ENCODE measurements at places on chromosomes 5 and 9.
A peak's percentile ranks its signal among the peaks of the same experiment; 100 is the strongest.

GRCh38 chr5:142531977-142532780 is 153.7 kb downstream of the FGF1 start:
- DNase-seq, result no peak

DNA sequence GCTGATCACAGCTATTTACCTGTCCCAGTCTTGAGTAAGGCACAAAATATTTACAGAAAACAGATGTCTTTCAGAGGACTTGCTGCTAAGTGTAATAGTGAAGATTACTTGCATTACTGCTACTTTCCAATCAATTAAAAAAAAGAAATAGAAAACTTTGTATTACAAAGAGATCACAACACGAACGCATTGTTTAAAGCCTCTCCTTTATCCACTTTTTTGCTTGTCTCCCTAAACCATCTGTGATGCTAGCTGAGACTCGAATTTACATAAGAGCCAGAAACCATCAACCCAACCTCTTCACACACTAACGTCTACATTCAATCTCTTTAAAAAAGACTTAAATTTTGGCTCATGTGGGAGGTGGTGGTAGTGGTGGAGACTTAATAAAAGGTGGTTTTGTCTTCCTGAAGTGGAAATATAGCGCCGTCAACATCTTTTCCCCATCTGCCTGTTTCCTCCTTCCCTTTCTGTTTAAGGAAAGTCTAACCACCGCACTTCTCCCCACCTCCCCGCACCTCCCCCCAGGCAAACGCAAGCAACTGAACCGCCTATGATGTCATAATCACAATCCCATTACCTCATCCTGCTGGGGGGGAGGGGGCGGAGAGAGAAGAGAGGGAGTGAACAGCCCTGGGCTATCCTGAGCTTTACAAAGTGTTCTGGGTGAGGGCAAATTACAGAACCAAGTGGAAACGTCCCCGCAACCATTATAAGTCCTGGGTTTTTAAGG is 948 bp upstream of the FAM53C start:
- peak; percentile 71 for DNase-seq

- DNase-seq, result no peak
Observed at GRCh38 chr5:58312299-58312698, 147.6 kb downstream of the PLK2 start.

GRCh38 chr5:54725391-54726280 is 208.1 kb downstream of the SNX18 start:
- no peak for DNase-seq

GRCh38 chr5:127011153-127011552 is 19.2 kb downstream of the MARCHF3 start:
- peak; percentile 88 for DNase-seq

- DNase-seq, result no peak
Observed at GRCh38 chr5:119264186-119264585, 91.6 kb upstream of the TNFAIP8 start.

DNA sequence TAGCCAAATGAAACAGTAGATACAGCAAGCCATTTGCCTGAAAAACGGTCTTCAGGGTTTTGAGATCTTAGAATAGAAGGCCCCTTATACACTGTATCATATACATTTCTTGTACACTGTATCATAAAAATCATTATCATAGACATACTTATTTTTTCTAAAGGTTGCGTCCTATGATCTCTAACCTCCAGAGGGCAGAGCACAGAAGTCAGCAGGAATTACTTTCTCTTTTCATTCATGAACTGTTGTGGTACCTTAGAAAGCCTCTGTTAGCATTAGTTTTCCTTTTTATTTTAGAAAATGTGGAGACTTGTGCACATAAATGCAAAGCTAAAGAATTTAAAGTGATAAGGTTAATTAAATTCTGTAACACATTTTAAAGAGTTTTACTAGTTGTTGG is 115.4 kb downstream of the OXCT1 start:
- DNase-seq, result no peak

DNA sequence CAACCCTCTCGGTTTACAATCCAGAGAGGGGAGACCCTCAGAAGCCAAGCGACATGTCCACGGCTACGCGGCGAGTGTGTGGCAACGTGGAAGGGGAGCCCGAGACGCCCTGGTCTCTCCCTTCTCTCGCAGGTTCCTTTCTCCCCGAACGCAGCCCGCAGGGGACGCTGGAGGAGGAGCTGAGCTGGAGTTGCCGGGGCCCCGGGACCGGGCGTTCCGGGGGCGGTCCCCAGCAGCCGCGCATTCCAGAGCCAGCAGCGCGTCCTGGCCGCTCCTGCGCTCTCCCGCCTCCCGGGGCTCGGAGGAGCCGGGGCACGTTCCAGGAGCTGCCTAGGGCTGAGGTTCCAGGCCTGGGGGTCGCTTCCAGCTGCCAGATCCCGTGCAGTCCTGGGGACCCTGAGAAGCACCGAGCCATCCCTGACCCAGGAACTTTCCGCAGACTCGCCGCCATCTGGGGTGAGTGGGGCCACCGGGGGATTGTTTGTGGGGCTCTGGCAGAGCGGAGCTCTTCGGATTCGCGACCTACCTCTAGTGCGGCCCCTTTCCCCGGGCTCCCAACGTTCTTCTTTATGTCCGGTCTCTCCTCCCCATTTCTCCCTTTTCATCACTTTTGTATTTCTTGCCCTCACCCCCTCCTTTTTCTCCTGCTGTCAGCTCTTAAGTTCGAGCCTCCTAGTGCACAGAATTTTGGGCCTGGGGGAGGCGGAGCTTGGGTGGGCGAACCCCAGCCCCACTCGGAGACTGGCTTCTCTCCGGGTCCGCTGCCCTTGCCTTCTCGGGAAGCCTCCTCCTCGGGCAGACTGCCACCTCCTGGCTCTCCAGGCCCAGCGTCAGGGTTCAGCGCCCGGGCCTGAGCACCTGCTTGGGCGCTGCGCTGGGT is at the start of gene SMIM3:
Gene SMIM3 (plus strand): TSS at position 241 of the 880 bp plus-strand sequence. CDS start 16,684 bp downstream, outside the sequence.
- no peak for DNase-seq

GRCh38 chr5:172905346-172906140 is 53.7 kb upstream of the RPL26L1 start:
- DNase-seq, result no peak

DNA sequence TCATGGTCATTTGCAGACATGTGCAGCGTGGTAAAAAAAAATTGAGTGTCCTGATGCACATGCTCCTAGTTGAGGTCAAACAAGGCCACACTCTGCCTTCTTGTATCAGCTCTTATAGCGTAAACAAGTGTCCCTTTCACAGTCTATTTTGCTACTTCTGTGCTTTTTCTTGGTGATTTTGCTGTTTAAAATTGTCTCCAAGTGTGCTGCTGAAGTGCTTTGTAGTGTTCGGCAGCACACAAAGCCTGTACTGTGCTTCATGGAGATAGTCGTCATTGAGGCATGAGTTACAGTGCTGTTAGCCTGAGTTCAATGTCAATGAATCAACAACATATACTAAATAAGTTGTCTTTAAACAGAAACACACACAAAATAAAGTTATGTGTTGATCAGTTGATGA is 690.4 kb upstream of the MEF2C start:
- no peak for DNase-seq

GRCh38 chr9:125839317-125839716 is 92.1 kb downstream of the PBX3 start:
- DNase-seq, result no peak

GRCh38 chr9:113588242-113588810 is 124.8 kb downstream of the RGS3 start:
- no peak for DNase-seq

- DNase-seq, result no peak
Observed at GRCh38 chr9:30012622-30013021, 2371.8 kb upstream of the ACO1 start.

- peak; percentile 63 for DNase-seq
Observed at GRCh38 chr9:91589101-91589553, 165.5 kb upstream of the NFIL3 start.

- DNase-seq, result no peak
Observed at GRCh38 chr5:139964994-139965565, 78.0 kb downstream of the NRG2 start.

- DNase-seq, result no peak
Observed at GRCh38 chr5:128082551-128083032, 974 bp upstream of the SLC12A2 start.

- DNase-seq, result peak; percentile 88
Observed at GRCh38 chr5:65198456-65199120, 283.1 kb downstream of the ADAMTS6 start.

GRCh38 chr5:103598997-103599566 is 36.5 kb upstream of the NUDT12 start:
- peak; percentile 62 for DNase-seq

DNA sequence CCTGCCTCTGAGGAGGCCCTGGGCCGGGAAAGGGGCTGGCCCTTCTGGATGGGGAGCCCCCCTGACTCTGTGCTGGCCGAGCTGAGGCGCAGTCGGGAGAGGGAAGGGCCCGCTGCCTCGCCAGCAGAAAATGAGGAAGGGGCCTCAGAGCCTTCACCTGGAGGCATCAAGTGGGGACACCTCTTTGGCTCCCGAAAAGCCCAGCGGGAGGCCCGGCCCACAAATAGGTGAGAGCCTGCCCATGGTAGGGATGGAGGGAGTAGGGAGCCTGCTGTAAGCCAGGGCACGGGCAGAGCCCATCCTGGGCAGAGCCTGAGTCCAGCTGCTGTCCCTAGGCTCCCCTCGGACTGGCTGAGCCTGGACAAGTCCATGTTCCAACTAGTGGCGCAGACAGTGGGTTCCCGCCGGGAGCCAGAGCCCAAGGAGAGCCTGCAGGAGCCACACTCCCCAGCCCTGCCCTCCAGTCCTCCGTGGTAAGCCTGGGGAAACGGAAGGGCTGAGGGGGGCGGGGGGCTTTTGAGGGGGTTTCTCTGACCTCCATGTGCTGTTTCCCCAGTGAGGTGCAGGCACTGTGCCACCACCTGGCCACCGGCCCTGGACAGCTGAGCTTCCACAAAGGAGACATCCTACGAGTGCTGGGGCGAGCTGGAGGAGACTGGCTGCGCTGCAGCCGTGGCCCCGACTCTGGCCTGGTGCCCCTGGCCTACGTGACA is 44.3 kb upstream of the TESK1 start:
- no peak for DNase-seq

DNA sequence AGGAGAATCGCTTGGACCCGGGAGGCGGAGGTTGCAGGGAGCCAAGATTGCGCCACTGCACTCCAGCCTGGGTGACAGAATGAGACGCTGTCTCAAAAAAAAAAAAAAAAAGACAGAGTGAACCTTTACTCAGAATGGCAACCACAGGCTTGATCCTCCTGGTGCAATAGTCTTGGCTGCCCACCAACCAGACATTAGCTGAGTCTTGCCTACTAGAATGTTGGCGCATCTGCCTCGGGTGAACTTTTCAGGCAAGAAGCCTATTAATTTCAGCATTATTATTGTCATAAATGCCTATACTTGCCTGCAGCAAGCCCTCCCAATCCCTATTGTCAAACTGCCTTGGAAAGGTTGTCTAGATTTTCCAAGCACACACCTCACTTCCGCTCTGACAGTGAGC is 4.2 kb downstream of the SERINC5 start:
- DNase-seq, result peak; percentile 72

- no peak for DNase-seq
Observed at GRCh38 chr5:67815455-67816391, 399.8 kb upstream of the PIK3R1 start.

GRCh38 chr5:177536386-177536785 is 18.0 kb downstream of the FAM193B start:
- no peak for DNase-seq

DNA sequence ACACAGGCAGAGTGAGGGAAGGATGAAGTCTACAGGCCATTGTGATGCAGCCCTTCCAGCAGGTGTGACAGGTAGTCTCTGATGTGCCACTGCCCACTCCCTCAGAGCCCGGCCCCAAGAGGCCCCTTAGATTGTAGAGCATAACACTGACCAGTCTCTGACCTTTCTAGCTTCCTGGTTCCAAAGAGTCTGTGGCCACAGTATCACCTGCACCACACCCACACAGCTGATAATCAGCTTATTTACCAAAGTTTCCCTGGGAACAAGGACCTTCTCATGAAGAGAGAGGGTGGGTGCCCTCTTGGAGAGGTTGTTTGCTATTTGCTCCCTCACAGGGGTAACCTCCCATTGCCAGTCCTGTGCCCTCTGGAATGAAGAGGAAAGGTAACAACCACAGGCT is 11.0 kb upstream of the ACER2 start:
- no peak for DNase-seq

DNA sequence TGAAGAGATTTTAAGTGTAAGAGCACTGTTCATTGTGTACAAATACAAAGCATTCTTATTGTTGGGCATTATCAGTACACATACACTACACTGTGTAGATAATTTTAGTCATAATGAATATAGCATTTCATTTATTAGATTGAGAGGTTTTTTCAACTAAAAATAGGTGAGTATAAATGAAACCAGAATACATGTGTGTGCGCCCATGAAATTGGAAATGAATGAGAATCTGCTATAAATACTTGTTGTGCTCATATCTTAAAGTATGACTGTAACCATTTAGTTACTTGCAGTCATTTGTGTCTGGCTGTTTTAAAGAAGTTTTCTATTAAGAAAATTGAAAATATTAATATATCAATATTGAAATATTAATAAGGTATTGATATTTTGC is 189.0 kb upstream of the MEF2C start:
- DNase-seq, result no peak

DNA sequence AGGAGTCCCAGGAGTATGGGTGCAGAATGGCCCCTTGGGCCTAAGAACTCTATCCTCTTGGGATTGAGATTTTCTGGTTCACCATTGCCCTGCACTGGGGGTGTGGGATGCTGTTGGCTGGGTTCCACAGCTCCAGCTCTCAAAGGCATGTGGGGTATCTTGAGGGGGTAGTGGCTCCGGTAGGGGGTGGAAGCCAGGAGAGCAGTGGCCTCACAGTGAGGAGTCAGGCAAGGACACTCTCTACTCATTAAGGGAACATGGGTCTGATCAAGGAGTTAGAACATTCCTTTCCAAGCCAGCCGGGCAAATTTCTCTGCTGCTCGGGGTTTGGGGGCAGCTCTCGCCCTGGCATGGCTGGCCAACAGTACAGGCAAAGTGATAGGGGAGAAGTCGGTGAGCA is 33.0 kb downstream of the LARP1 start:
- no peak for DNase-seq

GRCh38 chr9:93636667-93637066 is 60.3 kb downstream of the PHF2 start:
- DNase-seq, result no peak

DNA sequence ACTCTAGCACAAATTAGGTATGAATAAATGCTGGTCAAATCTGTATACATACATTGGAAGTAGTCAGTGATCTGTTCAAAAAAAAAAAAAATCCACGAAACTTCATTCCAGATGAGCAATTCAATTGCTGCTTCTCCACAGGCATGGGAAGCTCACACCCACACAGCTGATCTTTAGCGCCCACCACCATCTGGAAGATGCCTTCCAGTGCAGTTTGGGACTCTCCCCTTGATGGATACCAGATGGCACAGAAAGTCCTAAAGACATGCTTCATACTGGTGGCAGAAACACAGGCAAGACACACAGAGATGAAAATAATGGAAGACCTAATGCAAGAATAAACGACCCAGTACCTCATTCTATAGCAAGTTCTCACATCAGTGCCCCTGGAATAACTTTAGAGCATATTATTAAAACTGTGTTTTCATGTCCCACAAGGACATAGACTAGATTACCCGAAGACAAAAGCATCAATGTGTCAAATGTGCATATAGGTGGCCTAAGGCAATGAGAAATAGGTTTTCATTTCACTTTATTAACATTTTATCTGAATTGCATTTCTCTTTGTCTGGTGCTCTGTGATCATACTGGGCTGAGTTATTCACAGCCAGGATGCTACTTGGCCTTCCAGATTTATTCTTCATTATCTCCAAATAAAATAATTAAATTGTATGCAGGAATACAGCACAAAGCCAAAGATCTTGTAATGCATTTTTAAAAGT is 135.4 kb upstream of the TAS2R1 start:
- no peak for DNase-seq

- no peak for DNase-seq
Observed at GRCh38 chr9:132864277-132864676, 13.8 kb downstream of the AK8 start.
